ENCODE measurements at places on chromosomes 6 and 20.

- no peak for DNase-seq
Observed at GRCh38 chr6:144285548-144285797, 338 bp downstream of the UTRN start.

DNA sequence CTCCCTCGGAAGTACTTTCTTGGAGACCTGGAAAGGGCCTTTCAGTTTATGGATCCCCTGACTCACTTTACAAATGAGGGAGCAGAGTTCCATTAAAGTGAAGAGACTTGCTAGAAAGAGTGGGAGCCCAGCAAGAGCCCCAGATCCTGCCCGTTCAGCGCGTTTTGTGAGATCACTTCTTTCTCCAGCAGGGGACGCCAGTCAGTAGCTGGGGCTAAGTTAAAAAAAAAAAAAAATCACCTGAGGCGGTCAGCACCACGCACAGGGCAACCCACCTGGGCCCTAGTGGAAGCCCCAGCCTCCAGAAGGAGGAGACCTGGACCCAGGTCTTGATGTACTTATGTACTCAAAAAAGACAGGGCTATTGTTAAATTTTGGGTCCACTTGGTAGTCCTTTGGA is 274.5 kb upstream of the RNF24 start:
- no peak for DNase-seq

DNA sequence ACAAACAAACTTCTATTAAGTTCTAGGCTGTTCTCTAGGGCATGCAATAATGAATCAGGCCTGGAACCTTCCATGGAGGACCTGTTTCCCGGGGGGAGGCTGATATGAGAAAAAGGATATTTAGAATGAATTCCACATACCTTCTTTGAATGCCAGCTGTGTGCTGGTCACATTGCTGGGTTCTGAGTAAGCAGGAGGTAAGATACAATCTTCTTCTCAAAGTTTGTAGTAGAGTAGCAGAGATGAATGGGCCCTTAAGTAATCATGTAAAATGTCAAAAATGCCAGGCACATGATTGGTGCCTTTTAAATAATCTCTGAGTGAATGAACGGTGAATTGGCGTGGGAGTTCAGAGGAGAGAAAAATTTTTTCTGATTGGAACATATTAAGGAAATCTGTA is 47.4 kb downstream of the TGM2 start:
- no peak for DNase-seq

- no peak for DNase-seq
Observed at GRCh38 chr6:57177545-57178265, 5.6 kb downstream of the BAG2 start.

GRCh38 chr20:49510562-49511122 is 28.2 kb upstream of the KCNB1 start:
- no peak for DNase-seq

GRCh38 chr6:166814390-166814789 is 142.0 kb downstream of the RNASET2 start:
- no peak for DNase-seq

GRCh38 chr6:134472046-134472445 is 154.1 kb upstream of the SGK1 start:
- DNase-seq, result no peak

DNA sequence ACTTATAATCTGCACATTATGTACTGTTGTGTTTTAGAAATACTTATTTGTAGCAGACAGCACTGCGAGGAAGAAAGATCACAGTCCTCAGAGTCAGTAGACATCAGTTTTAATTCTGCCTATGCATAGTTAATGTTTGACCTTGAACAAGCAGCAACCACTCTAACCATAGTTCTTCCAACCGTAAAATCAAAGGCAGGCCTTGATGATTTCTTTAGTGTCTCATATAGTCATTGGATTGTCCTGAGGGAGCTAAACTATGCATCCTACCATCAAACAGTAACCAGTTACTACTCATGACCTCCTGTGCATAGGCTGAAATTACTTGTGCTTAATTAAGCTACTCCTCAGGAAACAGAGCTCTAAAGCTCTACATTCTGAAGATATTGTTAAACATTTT is 294.8 kb upstream of the STXBP5 start:
- no peak for DNase-seq

DNA sequence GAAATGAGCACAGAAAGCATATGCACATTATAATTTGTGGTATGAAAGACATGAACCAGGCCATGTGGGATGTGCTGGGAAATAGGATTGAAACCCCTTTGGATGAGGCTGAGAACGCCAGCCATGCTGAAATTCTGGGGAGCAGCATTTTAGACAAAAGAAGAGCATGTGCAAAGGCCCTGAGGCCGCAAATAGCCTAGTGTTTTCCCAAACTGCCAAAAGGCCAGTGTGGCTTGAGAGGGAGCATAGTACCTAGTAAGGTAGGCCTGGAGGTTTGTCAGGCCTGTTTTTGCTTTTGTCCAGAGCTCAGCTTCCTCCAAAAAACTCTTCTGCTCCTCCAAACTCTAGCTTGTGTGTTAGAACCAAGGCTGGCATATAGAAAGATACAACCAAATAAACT is 57.4 kb upstream of the NOP56 start:
- no peak for DNase-seq

DNA sequence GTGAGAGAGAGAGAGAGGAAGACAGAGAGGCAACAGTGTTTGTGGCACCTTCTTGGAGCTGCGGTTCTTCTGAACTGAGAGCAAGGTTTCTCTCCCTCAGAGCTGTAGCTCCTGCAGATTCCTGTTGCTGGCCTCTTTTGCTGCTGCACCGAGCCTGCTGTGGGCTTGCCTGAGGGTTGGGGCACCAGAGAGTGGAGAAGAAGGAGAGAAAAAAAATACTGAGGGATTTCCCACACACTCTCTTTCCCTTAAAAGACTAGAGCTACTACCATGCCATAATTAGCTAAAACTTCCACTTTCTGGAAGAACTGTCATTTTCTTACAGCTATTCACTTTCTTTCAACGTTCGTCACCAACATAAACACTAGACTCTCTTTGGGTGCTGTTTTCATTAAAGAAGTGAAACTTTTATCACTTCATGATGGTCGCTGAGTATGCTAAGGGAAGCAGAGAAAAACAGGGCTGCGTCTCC is 18.2 kb upstream of the ECI2 start:
- DNase-seq, result no peak

All from activated T-cell treated with anti-CD3 and anti-CD28 coated beads for 1 hour (primary cell).